ENCODE measurements at places on chromosomes 13 and 19.

DNA sequence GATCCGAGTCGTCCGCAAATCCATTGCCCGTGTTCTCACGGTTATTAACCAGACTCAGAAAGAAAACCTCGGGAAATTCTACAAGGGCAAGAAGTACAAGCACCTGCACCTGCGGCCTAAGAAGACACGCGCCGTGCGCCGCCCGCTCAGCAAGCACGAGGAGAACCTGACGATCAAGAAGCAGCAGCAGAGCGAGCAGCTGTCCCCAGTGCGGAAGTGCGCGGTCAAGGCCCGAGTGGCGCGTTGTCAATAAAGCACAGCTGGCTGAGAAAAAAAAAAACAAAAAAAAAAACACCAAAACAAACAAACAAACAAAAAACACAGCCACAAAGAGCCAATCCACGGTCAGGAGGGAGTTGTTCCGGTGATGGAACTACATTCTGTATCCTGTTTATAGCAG is 4.7 kb upstream of the GNA15 start:
- DNase-seq, result no peak

DNA sequence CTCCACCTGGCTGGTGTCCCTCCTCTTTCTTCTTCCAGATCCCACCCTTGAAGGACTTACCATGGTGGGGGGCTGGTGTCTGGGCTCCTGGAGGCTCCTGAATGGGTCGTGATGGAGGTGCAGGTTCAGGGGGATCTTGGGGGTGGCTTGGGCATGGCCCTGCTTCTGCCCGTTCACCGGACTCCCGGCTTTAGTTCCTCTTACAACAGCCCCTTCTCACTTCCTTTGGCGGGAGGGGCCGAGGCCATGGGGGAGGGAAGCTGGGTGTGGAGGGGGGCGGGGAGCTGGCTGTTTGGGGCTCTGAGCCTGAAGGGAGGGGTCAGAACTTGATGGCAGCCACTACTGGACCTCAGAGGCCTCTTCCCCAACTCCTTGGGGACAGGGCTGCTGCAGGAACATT is at the start of gene MYO1F:
Gene MYO1F, minus strand, starts transcription at position 196 of the 400 bp plus-strand sequence. Its CDS starts 133 bp downstream, at position 63.
- no peak for DNase-seq

- DNase-seq, result no peak
These were observed 9.8 kb downstream of the SIGLEC10 start for GRCh38 chr19:51407511-51408131.

DNA sequence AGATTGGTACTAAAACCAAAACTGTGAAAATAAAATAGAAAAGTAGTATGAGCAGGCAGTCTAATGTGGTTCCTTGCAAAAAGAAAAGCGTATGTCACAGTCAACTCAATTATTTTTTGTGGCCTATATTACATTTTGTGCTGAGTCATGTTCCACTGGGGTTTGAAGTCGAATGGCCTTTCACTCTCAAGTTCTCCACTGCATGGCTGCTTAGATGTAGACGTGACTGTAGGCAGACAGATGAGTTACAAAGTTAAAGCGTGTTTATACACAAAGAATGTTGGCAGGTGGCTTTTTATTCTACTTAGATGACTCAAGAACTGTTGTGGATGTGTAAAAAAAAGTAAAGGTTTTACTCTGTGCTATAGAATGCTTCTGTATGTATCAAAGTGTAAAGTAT is 133.9 kb downstream of the SLITRK6 start:
- no peak for DNase-seq

DNA sequence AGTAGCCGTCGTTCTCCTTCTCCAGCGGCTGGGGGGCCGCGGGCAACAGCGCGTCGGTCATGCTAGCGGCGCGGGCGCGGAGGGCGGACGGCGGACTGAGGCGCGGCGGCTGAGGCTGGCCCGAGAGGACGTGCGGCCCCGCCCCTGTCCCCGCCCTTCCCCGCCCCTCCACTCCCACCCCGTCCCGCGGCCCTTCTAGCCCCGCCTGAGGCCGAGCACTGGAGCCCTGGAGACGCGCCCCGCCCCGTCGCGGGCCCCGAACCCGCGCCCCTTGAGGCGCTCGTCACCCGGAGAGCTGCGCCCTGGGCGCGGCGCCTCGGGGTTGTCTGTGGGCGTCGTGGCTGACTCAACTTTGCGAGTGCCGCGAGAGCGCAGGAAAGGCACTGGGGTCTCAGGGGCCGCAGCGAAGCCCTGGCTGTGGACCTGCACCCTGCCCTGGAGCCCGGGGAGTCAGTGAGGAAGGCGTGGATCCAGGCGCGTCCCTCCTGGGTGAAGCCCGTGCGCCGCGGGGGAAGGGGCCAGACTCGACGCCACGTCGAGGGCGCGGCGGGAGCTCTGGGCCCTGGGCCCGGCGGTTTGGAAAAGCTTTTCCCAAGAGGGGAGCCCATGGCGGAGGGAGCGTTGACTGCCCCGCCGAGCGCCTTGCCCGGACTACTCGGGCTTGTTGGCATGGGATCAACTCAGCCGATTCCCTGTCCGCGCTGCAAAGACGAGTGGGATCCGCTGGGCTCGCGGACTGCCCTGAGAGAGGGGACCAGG is at the start of gene RHPN2:
Gene RHPN2, minus strand, starts transcription at position 97 of the 759 bp plus-strand sequence. Its CDS starts 36 bp downstream, at position 61.
- DNase-seq, result peak; percentile 14

- no peak for DNase-seq
These were observed 13.6 kb downstream of the TPT1 start for GRCh38 chr13:45327253-45327955.

DNA sequence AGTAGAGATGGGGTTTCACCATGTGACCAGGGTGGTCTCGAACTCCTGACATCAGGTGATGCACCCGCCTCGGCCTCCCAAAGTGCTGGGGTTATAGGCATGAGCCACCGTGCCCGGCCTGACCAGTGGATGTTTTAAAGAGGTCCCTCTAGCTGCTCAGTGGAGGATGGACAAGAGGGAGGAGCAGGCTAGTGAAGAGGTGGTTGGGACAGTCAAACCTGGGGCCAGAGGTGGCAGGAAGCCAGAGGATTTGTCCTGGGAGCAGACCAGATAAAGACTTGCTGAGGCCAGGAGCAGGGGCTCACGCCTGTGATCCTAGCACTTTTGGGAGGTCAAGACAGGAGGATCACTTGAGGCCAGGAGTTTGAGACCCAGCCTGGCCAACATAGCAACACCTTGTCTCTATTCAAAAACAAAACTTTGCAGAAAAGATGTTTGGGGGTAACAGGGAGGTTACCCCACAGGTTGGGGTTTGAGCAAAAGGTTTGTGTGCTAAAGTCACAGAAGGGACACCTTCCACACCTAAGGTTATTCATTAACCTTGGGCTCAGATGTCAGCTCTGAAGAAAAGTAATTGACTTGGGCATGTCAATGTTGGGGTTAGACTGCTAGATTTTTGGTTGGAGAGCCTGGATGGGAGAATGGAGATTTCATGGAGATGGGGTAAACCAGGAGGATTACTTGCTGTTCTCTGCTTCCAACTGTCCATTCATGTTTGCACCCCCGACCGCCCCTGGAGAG is 9.0 kb downstream of the BCAM start:
- DNase-seq, result no peak

GRCh38 chr19:16383584-16384161 is 59.0 kb downstream of the KLF2 start:
- no peak for DNase-seq

DNA sequence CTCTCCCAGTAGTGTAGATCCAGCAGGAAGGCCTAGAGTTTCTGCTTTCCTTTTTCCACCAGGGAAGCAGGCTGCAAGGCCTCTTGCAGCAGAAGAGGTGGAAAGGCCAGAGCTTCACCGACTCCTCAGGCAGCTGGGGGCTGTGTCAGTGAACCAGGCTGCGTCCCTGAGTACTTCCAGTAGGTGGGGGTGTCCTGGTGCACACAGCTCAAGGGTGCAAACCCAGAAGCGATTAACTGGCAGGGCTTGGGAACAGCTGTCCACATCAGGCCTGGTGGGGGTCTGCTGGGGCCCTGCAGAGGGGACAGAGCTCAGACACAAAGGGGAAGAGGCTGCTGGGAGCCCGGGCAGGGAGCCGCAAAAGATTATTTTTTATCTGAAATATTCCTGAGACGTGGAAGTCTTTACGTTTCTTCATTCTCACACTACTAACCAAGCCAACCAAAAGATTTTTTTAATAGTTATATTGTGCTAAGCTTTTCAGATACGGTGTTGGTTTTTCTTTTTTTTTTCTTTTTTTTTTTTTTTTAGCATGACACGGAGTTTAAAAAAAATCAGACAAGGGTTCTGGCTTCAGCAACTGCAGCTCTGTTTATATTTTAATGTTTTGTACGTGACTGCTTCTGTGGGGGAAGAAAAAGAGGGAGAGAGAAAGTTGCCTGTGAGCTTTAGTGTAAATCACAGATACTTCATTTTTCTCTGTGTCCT is 11.0 kb downstream of the TSHZ3 start:
- DNase-seq, result no peak

- DNase-seq, result no peak
These were observed 211.7 kb upstream of the STARD13 start for GRCh38 chr13:33497146-33497845.

GRCh38 chr13:29954082-29955028 is 103.9 kb upstream of the UBL3 start:
- DNase-seq, result peak; percentile 18

GRCh38 chr19:42658076-42658475 is 63.4 kb upstream of the CEACAM8 start:
- no peak for DNase-seq

- no peak for DNase-seq
These were observed 915.3 kb upstream of the SLITRK6 start for GRCh38 chr13:86714495-86714894.

DNA sequence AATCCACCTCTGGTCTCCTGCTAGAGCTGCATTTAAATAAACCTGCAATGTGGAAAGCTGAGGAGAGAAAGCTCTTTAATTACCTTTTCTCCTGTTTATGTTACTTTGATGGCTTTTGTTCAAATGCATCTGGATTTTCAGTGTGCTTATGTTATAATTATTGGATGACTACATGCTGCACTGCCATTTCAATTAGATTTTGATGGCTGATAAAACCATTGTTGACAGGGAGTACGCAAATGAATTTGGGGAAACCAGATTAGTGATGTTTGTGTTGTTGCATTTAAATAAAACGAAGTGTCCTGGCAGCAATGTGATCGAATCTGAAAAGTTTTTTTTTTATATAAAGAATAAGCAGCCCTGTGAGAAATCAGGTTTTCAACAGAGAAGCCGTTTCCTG is 799.8 kb downstream of the DIAPH3 start:
- no peak for DNase-seq

GRCh38 chr13:41751734-41752445 is 209.0 kb downstream of the VWA8 start:
- DNase-seq, result no peak

- no peak for DNase-seq
These were observed 15.6 kb downstream of the KPNA3 start for GRCh38 chr13:49776871-49777270.

DNA sequence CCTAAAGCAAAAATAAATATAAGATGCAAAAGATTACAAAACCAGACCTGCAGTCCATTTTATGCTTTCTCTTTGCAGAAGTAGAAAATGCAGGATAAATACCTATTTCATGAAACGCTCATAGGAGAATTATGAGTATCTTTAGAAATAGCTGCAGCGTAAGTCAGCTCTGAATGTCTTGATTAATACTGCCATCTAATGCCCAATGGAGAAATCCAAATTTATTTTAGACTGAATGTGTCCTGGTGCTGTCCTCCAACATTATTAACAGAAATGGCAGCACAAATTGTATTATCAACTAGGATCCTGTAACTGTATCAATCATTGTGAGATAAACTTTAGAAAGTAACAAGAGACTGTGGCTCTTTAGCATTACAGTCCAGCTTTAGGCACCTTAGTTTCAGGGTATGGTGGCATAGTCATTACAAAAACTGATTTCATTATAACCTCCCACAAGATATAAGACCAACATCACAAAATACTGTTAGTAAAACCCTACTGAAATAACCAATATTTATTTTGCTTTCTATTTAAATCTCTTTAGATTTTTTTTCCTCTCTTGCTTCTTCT is 162.1 kb upstream of the MIR17HG start:
- no peak for DNase-seq

- DNase-seq, result no peak
These were observed 31.6 kb downstream of the MTRF1 start for GRCh38 chr13:41231786-41232185.

DNA sequence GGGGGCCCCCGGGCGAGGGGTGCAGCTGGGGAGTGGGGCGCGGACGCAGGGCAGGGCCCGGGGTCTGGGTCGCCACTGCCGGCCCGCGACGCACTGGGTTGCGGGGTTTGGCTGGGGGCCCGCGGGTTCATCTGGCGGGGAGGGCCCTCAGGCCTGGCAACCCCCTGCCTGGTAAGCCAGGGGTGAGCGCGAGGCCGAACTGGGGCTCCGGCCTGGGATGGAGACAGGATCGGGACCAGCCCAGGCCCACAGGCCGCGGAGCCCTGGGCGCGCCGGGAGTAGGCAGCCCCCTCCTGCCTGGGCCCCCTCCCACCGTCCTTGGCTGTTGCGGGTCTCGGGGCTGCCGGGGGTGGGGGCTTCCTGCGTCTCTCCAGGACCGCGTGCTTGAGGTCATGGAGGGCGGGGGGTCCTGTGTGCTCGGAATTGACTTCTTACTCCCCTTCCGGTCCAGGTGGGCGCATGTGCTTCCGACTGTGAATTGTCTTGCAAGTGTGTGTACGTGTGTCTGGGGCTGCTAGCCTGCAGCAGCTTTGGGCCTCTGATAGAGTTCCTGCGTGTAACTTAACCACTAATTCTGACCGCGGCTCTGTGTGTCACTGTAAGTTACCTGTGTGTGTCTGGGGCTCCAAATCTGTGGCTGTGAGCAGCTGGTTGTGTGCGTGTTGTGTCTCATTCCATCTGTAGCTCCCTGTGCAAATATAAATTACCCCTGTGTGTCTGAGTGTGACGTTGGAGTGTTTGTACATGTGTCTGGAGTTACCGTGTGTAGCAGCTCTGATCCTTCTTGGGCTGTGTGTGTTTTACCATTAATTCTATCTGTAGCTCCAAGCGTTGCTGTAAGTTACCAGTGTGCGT is 751 bp downstream of the GRAMD1A start:
- peak; percentile 32 for DNase-seq

- DNase-seq, result no peak
These were observed 66.7 kb downstream of the SIPA1L3 start for GRCh38 chr19:37973666-37974065.

DNA sequence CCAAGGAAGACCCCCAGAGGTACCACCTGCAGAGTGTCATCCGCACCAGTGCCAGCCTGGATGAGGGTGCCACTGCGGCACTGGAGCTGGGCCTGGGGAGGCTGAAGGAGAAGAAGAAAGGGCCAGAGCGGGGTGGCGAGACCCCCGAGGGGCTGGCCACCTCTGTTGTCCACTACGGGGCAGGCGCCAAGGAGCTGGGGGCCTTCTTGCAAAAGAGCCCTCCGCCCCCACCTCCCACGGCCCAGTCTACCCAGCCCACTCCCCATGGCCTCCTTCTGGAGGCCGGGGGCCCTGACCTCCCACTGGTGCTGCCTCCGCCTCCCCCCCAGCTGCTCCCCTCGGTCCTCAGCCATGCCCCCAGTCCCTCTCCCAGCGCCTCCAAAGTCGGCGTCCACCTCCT is 5.4 kb downstream of the PRR12 start:
- no peak for DNase-seq

DNA sequence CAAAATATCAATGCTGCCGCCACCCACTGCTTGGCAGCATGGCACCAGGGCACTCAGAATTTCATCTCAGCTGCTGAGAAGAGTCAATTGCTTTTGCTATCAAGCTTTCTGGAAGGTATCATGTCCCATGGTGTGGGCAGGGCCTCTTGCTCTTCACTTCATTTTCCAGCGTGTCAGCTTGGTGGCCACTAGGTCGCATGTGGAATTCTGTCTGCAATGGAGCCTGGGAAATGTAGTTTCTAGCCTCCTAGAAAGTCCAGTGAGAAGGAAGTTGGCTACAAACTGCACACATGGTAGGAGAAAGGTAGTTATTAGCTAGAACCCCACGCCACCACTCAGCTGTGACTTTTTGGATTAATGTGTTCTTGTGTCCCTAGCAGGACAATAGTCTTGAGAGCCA is 105.3 kb downstream of the MYO16 start:
- DNase-seq, result no peak

Data from activated CD4-positive, alpha-beta T cell treated with anti-CD3 and anti-CD28 coated beads for 1 hour (primary cell).